ENCODE measurements at places on chromosomes 3 and 15.

DNA sequence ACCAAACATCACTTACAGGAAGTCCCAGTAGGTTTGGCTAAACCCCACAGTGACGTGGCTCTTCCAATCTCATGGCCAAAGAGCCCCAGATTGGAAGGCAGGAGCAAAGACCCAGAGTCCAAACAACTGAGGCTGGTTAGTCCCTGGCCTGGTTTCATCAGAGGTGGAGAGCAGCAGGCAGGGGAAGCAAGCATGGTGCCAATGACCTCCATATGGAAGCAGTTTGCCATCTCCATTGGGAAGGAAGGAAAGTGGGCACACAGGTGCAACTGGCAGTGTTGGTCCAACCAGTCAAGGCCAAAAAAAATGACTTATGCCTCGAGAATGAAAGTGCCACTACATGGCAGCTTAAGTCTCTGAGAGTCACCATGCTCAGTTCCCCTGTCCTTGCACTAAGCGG, 175.9 kb downstream of the NTRK3 start:
- DNase-seq: no peak

GRCh38 chr3:66152336-66152735, 68.5 kb upstream of the SLC25A26 start:
- no peak for DNase-seq

DNA sequence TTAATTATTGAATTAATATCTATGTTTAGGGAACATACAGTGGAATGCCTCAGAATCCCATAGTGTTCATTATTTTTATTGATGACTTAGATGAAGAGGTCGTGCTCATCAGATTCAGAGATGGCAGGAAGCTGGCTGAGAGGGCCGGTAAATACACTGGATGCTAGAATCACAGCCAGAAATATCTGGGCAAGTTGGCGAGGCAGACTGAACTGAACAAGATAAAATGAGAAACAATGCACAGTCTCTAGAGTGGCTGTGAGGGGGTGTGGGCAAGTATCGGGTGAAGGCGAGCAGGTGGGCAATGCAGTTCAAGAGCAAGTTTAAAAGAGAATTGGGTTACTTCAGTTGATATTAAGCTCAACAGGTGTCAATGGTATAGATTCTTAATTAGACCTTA, 5.9 kb downstream of the DGKG start:
- no peak for DNase-seq

DNA sequence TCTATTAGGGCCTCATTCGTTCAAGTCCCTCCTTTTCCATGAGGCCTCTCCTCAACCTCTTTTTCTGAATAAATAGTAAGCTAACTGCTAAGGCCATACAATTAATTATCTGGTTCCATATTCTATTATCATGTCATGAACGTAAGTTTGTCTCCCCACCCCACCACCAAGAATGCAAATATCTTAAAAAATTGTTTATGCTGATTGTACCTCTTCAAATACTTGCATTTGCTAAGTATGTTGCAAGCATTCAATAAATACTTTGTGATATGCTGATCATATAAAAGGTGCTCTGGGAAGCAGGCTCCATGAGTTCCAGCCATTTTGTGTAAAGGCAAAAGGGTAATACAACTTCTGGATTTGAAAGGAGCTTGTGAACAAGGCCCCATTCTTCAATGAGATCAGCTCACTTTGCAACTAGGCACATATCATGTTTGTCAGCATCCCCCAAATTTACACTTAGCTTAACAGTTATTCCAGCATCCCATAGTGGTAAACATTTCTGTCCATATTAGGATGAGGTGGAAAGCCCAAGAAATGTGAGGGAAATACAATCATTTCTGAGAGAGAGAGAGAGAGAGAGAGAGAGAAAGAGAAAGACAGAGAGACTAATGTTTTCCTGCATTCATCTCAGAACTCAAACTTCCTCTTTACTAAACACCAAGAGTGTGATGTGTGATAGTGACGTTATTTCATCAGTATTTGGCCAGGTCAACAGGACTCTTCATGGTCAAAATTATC, 33.2 kb downstream of the SLC12A8 start:
- DNase-seq: no peak
